ENCODE measurements at places on chromosomes 2 and 18.

- no peak for DNase-seq
These were observed 23.6 kb upstream of the SEMA4C start for GRCh38 chr2:96893289-96894150.

- DNase-seq: no peak
These were observed 147.0 kb downstream of the TWIST2 start for GRCh38 chr2:238994876-238995275.

DNA sequence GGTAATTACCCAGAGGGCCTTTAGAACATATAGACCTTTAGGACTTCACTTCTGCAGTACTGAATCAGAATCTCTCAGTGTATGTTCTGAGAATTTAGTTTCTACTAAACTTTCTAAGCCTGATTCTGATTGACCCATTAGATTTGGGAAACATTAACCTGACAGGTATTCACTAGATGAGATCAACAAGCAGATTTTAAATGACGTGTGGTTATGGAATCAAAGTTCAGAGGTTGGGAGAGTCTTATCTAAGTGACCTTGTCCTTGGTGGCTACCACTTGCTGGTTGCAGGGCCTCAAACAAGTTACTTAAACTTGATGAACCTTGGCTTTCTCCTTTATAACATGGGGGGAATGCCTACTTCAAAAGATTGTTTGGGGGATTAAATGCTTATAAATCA is 198.7 kb downstream of the PDE11A start:
- DNase-seq: no peak

DNA sequence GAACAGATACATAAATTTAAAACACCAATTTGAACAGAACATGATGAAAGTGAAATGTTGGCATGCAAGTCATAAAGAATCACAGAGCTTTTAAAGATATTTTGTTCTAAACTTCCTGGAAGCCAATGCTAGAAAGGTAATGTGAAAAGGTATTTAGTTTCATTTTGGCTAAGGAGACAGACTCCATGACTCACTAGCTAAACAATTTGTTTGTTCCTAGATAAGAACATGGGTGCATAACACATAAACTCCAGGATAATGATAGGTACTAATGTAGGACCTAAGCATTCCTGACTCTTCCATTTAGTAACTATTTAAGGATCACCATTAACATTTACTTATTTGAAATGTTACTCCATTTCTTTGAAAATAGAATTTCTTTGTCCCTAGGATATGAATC is 292.5 kb upstream of the CNTNAP5 start:
- no peak for DNase-seq

DNA sequence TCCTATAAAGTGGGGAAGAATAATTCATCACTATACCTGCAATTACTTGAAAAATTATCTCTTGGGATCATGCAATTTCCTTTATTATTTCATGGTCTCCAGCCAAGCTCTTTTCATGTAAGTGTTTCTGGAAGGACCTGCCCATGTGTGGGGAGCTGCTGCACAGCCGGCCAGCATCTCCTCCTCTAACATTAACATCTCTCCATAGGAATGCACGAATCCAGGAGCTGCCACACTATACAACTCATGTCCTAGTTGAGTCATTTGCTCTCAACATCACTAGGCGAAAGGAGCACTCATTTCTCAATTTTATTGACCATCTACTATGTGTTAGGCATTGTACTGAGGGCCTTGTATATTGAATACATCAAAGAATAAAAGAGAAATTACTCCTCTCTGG is 144.3 kb upstream of the ERBB4 start:
- no peak for DNase-seq

DNA sequence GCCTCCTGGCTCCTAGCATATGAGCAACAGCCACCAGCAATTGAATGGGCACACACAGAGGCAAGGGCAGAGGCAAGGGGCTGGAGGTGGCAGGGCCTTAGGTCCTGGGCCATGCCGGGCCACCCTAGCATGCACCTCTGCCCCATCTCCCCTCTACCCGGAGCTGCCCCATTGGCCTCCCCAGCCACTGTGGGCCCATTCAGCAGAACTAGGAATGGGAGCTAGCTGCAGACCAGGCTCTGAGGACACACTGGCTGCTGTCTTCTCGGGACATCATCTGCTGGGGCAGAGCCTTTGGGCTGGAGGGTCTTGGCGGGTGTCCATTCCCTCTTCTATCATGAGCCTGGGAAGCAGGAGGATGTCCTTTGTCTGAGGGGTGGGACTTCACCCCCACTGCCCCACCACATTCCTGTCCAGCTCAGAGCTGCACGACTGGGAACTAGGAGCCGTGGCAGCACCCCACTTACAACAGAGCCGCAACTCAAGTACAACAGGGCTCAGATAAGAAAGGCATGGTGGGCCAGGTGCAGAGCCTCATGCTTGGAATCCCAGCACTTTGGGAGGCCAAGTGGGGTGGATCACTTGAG is 800 bp downstream of the VIL1 start:
- no peak for DNase-seq

Measured in DMS79 treated with DMSO at 0.1 percent for 48 hours (cell line).